8988T (cell line): ENCODE measurements at places on chromosomes 12 and 14.

DNA sequence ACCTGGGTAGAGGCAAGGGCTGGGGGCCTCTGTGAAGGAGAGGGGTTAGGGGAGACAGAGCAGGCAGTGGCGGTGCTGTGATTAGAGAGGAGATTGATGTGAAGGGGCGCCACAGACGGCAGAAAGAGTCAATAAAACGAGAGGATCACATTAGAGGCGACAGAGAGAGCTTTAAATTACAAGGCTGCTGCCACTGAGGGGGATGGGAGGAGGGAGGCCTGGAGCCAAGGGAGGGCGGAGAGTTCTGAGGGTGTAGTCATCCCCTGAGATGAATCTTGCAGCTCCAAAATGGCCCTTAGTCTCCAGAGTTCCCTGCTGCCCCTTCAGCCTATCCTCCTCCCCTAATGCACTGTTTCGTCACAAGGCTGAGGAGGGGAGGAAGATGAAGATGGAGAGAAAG lies 12.8 kb downstream of the ZFHX2 start:
- no peak for DNase-seq

GRCh38 chr12:26042645-26043044 lies 82.2 kb downstream of the BHLHE41 start:
- no peak for DNase-seq

DNA sequence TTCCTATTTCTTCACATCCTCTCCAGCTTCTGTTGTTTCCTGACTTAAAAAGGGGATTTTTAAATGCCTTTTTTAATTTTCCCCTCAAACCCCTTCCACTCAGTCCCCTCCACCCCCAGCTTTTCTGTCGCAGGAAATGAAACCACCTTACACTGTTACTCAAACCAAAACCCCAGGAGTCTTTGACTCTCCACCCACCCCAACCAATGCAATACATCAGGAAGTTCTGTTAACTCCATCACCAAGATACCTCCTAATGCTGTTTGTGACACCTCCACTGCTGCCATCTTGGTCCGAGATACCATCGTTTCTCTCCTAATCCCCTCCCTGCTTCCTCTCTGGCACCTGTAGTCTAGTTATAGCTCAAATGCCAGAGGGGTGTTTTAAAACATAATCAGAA lies 25.4 kb upstream of the CPM start:
- DNase-seq: no peak

GRCh38 chr12:55742719-55743405 lies at the start of gene GDF11:
GDF11 (plus strand) TSS chr12:55743122; CDS start chr12:55743317, 195 bp downstream.
- peak; percentile 96 for DNase-seq

DNA sequence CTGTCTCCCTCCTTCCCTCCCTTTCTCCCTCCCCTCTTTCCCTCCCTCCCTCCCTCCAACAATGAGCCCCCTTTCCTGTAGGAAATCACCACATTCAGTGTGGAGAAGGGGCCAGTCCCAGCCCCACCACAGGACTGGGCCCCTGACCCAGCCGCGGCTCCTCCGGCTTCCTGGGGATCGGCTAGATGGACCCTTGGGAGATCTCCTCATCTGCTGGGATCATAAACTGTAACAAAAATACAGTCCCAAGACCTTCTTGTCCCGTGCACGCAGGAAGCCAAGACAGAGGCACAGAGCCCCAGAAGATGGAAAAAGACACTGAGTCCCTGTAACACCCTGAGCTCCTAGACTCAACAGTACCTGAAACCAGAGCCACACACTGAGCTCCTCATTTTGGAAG lies 23.9 kb downstream of the DIO3 start:
- no peak for DNase-seq

GRCh38 chr14:35284506-35284905 lies 7.7 kb upstream of the PSMA6 start:
- DNase-seq: no peak

DNA sequence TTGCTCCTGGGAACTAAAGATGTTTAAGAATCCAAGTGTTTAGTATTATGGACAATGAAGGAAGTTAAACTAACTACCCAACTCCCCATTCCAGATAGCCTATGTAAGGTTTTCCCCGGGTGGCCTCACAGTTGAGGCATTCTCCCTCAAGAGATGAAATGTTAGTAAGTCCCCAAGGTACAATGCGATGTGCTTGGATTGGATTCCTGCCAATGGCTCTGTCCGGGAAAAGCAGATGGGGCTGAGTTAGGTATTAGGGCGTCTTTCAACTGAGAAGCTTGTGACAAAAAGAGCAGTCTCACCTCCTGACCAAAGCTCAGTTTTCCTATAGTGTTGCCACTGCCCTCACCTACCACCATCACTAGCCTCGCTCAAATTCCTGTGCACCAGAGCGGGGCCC lies 64.8 kb upstream of the E2F7 start:
- DNase-seq: no peak

DNA sequence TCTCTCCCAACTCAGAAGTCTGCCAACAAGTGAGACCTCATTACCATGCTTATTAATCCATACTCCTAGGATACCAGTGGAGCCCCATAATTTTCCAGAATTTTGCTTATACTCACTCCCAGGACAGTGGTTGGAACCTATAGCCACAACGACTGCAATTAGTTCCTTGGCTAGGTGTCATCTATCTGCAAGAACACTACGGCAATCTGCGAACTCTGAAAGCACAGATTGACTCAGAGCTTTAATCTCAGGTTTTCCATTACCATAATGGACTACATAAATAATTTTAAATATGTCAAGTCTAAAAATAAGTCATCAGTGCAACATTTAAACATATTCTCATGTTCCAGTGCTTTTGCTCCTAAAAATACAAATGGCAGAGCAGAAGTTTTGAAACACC lies 33.4 kb downstream of the TMTC3 start:
- DNase-seq: no peak

- DNase-seq: no peak
Observed at GRCh38 chr12:32181498-32182175, 75.0 kb downstream of the BICD1 start.

DNA sequence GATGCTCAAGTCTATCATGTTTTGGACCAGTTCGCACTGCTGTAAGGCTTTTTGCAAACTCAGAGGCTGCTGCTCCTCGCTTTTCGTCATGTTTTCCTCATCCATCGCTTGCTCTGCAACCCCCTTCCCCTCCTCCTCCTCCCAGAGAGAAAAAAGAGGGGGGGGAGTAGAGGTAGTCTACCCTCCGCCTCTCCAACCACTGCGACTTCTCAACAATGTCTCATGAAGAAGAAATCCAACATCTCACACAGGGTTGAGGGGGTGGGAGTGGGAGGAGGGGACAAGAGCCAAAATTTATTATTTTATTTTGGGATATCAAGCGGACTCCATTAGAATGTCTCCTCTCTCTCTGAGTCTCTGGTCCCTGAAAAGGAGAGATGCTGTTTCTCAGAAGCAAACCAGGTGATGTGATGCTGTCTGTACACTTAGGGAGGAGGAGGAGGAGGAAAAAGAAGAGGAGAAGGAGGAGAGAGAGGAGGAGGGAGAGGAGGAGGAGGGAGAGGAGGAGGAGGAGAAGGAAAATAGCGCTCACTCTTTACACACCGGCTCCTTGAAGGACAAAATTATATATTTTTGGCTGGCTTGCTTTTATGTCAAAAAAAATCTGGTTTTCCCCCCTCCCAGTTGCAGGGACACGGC lies 520 bp downstream of the KSR2 start:
- DNase-seq: no peak

DNA sequence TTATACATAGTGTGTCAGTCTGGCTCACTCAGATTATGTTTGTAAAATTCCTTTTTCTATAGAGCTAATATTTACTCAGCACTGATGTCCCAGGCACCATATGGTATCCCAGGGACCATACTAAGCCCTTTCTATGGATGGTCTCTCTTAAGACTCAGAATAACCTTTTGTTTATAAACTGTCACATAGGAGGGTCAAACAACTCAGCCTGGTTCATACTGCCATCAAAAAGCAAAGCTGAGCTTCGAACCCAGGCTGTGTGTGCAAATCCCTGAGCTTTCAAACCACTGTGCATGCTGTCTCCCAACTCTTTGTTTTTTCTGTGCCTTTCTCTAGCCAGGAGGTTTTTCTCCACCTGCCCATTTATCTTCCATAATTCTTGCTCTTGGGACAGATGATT lies 135.6 kb upstream of the ARHGAP5 start:
- no peak for DNase-seq

GRCh38 chr14:100838493-100839314 lies 12.8 kb downstream of the MEG3 start:
- no peak for DNase-seq

- DNase-seq: no peak
Observed at GRCh38 chr12:79555028-79555925, 135.5 kb downstream of the PAWR start.

GRCh38 chr12:140162-140561 lies 73.6 kb downstream of the IQSEC3 start:
- no peak for DNase-seq

DNA sequence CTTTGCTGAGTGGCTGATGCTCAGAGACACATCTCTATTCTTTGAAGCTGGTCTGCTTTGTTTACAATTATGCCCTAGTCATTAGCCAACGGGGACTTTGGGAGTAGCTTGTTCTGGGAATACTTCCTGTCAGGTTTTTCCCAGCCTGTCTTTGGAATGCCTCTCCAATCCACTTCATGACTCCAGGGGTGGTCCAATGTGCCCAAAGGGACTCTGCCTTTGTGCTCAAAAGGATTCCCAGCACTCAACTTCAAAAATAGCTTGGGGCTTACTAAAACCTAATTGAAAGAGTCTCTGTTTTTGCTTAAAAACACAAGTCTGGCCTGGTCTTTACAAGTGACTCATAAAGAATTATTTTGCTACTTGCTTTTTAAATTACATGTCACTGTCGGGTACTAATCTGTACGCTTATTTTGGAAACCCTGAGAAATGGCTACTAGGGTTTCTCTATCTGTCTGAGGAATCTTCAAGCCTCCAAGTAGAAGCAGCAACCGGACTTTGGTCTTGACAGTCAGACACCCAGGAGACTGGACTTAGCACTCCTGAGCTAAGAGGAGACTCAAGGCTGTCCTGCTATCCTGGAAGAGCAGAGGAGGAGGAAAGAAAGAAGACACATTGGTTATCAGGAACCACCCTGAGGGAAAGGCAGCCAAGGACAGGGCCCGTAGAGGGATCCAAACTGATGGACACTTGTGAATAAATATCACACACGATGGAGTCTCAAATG lies 20.7 kb downstream of the PHLDA1 start:
- DNase-seq: no peak

- no peak for DNase-seq
Observed at GRCh38 chr12:111451649-111452129, 46.0 kb downstream of the SH2B3 start.

DNA sequence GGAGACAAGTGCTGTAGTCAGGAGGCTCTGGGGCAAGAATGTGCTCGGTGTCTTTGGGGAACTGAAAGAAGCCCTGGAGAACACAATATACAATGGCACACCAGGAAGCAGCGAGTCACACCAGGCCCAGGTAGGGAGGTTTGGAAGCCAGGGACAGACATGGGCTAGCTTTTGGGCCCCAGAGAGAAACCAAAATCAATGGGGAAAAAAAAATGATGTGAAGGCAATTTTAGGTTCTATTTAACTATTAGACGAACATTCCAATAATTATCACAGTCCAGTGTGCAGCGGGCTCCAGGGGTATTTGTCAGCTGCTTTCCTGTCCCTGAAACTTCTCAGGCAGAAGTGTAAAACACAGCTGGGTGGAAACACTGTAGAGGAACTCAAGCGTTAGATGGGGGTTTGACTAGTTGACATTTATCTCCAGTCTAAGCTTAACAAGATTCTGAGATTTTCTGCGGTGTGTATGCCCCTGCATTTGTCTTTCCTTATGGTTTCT lies 21.8 kb upstream of the EGLN3 start:
- DNase-seq: no peak

GRCh38 chr12:40689576-40689975 lies 2.7 kb upstream of the CNTN1 start:
- no peak for DNase-seq
